ENCODE measurements at places on chromosomes 7 and 10. TPM values are rescaled to one million over a fixed set of nuclear protein-coding genes. Genes with fewer than 3 reads are reported as not detected.

- DNase-seq, result no peak
- no peak overlapping the region for H3K27ac ChIP-seq
- no peaks in the 10 kb centered on the region for H3K36me3 ChIP-seq
- H3K27me3 ChIP-seq, result no peaks in the 10 kb centered on the region
- no peaks in the 10 kb centered on the region for H3K4me1 ChIP-seq
Observed at GRCh38 chr10:36051500-36051991, 409.4 kb upstream of the FZD8 start.

- DNase-seq, result no peak
- H3K4me3 ChIP-seq, result no peak overlapping the region
- H3K36me3 ChIP-seq, result no peaks in the 10 kb centered on the region
- no peaks in the 10 kb centered on the region for H3K27me3 ChIP-seq
Observed at GRCh38 chr10:59382831-59383295, 20.5 kb upstream of the FAM13C start.

- H3K36me3 ChIP-seq, result no peaks in the 10 kb centered on the region
- H3K4me3 ChIP-seq, result no peak overlapping the region
- no peaks in the 10 kb centered on the region for H3K4me1 ChIP-seq
- DNase-seq, result no peak
- no peaks in the 10 kb centered on the region for H3K27me3 ChIP-seq
Observed at GRCh38 chr10:45034301-45034700, 33.6 kb downstream of the ZNF22 start.

DNA sequence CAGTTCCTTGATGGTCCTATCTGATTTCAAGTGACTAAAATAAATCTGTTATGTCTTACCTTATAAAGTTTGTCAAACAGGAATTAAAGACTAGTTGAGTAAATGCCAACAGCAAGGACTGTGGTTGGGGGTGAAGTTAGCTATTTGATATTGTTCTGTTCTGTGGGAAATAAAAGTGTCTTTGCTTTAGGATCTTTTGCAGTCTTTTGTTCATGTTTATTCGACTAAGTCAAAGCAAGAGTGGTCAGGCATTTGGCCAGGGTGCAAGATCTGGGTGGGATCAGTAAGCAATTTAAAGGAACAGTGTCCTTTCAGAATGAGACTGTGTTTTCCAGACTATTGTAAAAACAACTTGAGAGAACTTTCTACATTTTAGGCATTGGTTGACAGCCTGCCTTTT lies at the start of gene COL28A1:
Gene COL28A1 (minus strand): TSS at position 183 of the 400 bp plus-strand sequence. CDS start 2,998 bp downstream, outside the sequence.
- H3K4me1 ChIP-seq, result no peaks in the 10 kb centered on the region
- no peaks in the 10 kb centered on the region for H3K27me3 ChIP-seq
- no peak within 1 kb of the TSS for H3K4me3 ChIP-seq
- H3K27ac ChIP-seq, result no peak within 1 kb of the TSS

- H3K36me3 ChIP-seq, result no peaks in the 10 kb centered on the region
- no peaks in the 10 kb centered on the region for H3K27me3 ChIP-seq
- H3K27ac ChIP-seq, result no peak overlapping the region
- H3K4me3 ChIP-seq, result no peak overlapping the region
- peaks cover 11% of the 10 kb centered on the region for H3K4me1 ChIP-seq
Observed at GRCh38 chr7:26076691-26077090, 75.3 kb upstream of the NFE2L3 start.

DNA sequence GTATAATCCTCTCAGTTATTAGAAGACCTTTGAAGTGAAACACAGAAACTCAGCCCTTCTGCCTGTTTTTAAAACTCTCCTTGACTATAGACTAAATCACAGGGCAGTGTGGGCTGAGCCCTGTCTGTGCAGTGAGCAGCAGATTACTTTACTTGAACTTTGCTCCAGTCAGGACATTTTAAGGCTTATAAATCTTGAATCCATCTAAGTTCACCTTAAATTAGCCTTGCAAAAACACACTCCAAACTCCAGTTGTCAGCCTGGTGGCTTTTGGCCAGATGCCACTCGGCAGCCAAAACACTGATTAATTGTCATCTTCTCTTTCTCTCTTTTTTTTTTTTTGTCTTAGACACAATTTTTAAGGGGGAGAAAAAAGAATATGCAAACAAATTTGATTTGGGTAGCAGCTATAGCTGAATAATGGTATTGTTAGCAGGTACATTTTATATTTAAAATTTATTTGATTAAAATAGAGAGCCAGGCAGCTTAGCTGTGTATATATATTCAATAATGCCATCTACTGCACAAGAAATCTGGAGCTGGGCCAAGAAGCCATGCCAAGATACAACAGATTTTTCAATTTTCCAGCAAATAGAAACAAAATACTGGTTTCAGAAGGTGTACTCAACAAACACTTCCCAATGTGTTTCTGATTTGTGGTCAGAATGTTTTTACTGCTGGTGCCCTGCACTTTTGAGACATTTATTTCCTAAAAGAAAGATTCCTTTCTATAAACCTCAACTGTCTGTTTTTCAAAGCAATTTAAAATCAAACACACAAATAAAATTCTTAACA lies 247.7 kb downstream of the TFEC start:
- H3K4me3 ChIP-seq, result no peak overlapping the region
- no peak overlapping the region for H3K27ac ChIP-seq
- peaks cover 20% of the 10 kb centered on the region for H3K27me3 ChIP-seq
- DNase-seq, result peak; percentile 7
- H3K4me1 ChIP-seq, result no peaks in the 10 kb centered on the region

- H3K4me3 ChIP-seq, result peak overlapping the region; percentile 40
- no peak for DNase-seq
- no peak overlapping the region for H3K27ac ChIP-seq
- H3K36me3 ChIP-seq, result no peaks in the 10 kb centered on the region
Observed at GRCh38 chr10:14008740-14009080, 322.0 kb downstream of the FRMD4A start.

GRCh38 chr7:124399941-124400340 lies 365.7 kb downstream of the GPR37 start:
- H3K27ac ChIP-seq, result no peak overlapping the region
- DNase-seq, result no peak
- H3K36me3 ChIP-seq, result no peaks in the 10 kb centered on the region
- H3K27me3 ChIP-seq, result no peaks in the 10 kb centered on the region
- no peak overlapping the region for H3K4me3 ChIP-seq
- H3K4me1 ChIP-seq, result no peaks in the 10 kb centered on the region

GRCh38 chr7:138001529-138002095 lies at the start of gene CREB3L2:
TSS of gene CREB3L2 (minus strand) at chr7:138002086. CDS start at chr7:138001705, 381 bp downstream.
- peak within 1 kb of the TSS; percentile 47 for H3K27ac ChIP-seq
- H3K4me1 ChIP-seq, result peaks cover 14% of the 10 kb centered on the region
- peak within 1 kb of the TSS; percentile 72 for H3K4me3 ChIP-seq
- no peaks in the 10 kb centered on the region for H3K27me3 ChIP-seq

The AKR1C8 gene
- total RNA-seq, result 0.48 TPM
